Aorta (tissue), 5 donors: ENCODE measurements at places on chromosomes 6 and 20.

- DNase-seq: no peak
Measured at GRCh38 chr6:137601471-137601870, 107.3 kb upstream of the OLIG3 start.

GRCh38 chr20:62994869-62995281, 11.9 kb downstream of the BHLHE23 start:
- DNase-seq: no peak

DNA sequence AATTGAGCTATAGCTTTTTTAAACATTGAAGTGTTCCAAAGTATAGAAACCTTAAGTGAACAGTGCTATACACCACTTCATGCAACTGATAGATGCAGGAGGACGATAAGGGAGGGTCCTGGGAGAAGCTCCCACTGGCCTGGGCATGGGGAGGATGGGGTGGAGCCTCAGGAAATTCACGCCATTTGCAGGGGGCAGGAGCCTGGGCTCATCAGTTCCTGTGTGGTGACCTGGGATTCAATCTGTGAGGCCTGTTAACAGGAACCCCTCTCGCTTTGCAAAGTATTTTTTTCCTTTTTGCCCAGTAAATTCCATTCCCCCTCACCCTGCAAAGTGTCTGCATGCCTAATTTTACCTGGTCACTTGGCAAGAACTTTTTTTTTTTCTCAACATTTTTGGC, 11.0 kb upstream of the ASCC3 start:
- no peak for DNase-seq

DNA sequence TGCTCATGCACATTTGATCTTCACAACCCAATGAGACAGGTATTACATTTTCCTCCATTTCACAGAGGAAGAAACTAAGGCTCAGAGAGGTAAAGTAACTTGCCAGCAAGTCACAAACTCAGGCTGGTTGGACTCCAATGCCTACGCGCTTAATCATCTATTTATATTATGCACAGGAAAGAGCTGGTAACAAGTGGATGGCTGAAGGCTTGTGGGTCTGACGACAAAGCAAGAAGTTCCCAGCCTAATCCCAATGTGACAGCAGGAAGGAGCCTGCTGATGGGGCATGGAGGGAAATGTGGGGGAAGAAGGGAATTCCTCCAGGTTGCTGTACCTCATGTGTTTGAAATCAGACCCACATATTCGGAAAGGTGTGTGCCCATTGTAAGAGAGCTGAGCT, 3.9 kb downstream of the CDH22 start:
- no peak for DNase-seq

- DNase-seq: no peak
Measured at GRCh38 chr6:156102129-156102528, 646.5 kb upstream of the NOX3 start.

- no peak for DNase-seq
Measured at GRCh38 chr6:125300992-125301434, 754 bp downstream of the HDDC2 start.

DNA sequence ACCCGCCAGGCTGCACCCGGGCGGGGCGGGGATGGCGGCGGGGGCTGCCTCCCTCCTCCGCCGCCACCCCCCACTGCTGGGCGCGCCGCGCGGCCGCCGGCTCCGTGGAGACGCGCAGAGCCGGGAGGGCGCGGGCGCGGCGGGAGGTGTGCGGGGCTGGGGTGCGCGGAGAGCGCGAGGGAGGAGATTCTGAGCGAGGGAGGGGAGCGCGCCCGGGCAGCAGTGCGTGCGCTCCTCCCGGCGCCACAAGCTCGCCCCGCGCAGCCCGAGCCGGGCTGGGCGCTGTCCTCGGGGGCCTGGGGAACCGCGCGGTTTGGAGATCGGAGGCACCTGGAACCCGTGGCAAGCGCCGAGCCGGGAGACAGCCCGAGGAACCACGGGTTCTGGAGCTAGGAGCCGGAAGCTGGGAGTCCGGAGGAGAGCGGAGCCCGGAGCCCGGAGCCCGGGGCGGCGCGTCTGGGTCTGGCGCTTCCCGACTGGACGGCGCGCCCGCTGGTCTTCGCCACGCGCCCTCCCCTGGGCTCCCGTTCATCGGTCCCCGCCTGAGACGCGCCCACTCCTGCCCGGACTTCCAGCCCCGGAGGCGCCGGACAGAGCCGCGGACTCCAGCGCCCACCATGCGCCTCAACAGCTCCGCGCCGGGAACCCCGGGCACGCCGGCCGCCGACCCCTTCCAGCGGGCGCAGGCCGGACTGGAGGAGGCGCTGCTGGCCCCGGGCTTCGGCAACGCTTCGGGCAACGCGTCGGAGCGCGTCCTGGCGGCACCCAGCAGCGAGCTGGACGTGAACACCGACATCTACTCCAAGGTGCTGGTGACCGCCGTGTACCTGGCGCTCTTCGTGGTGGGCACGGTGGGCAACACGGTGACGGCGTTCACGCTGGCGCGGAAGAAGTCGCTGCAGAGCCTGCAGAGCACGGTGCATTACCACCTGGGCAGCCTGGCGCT, at the start of gene NTSR1:
NTSR1 (plus strand) TSS at position 246 of the 946 bp plus-strand sequence; CDS start at position 618, 372 bp downstream.
- no peak for DNase-seq

DNA sequence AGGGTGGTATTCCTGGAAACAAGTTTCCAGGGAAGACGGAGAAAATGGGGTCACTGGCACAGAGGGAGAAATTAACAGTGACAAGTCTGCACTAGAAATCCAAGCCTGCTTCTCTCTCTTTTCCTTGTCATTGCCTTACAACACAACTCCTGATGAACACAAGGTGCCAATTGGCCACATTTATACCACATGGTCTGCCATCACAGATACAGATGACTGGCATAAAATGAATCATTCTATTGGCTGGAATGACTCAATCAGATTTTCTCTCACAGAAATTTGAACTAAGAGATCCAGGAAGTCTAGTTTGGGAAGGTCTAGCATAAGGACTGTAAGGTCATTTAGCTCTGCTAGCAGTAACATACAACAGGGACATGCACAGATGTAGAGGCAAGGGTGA, 190.3 kb downstream of the LINC00237 start:
- no peak for DNase-seq

GRCh38 chr20:35968930-35969329, 540 bp downstream of the CNBD2 start:
- no peak for DNase-seq

DNA sequence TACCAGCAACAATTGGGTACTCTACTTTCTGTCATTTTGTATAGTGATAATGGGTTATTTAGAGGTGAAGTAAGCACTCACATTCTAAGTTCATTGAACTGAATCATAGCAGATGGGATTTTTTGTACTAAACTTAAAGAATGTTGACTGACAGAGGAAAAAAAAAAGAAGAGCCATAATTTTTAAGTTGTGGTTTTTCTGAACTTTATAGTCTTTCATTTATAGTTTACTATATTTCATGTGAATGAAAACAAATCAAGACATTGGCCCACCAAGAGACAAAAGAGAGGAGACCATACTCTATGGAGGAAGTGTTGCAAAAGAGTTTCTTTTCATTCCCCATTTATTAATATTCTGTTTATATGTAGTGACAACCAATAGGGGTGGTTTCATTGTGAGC, 685.7 kb downstream of the BCKDHB start:
- no peak for DNase-seq
